Putamen (tissue), 1 donor: ENCODE measurements at places on chromosomes 5 and 9.
A peak's percentile ranks its signal among the peaks of the same experiment; 100 is the strongest.

- no peak for DNase-seq
Measured at GRCh38 chr5:16313761-16314160, 134.2 kb upstream of the MARCHF11 start.

DNA sequence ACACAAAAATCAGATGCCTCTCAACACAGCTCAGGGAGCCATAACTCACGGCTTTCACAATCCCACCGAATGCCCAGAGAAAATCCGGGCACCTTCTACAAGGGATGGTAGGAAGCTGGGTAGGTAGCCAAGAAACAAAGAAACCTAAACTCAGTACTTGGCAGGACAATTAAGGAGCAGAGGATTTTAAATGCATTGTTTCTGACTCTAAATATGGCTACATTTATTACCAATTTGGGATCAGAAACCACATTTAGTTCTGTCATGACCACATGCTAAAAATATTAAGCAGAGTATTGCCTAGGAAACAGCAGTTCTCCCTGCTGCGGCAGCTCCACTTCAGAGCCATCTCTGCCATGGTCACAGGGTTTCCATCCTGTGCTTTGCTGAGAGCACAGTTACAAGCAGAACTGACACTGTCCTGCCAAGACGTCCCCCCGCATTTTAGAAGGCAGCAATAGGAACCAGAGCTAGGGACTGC is 57.5 kb downstream of the SIL1 start:
- no peak for DNase-seq

DNA sequence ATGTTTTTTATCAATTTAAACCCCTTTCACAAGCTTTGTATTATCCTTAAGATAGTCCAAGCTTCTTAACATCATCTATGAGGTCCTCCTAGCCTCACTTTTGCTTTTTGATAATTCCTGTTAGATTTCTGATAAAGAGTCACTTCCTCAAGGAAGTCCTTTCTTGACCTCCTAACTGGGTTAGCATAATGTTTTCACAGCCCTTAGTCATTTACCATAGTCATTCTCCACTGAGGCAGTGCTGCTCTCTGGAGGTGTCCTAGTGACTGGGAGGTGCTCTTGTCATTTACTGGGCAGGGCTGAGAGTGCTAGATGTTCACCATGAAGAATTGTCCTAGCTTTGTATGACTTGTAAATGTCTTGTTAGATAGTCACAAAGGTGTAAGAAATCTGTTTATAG is 26.4 kb downstream of the TNPO1 start:
- DNase-seq, result no peak

DNA sequence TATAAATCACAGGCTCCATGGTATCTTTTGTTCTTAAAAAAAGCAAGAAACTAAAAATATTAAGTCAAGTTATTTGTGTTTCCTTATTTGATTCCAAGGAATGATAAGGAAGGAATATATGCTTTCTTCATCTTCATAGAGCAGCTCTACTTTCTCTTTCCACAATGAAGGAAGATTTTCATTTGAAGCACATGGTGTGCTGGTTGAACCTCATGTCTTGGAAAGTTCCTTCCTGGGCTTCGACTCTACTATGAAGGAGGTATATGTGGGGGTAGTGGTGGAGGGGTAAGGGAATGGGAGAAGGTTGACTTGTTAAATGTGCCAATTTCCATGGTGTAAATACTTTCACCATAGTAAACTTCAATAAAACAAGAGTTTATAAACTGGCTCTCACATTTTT is 698.0 kb downstream of the CETN3 start:
- DNase-seq, result no peak

- DNase-seq, result no peak
Measured at GRCh38 chr5:115831163-115831768, 10.1 kb downstream of the ATG12 start.

- DNase-seq, result no peak
Measured at GRCh38 chr9:117098331-117098730, 316.5 kb downstream of the ASTN2 start.

GRCh38 chr9:32399110-32399815 is 14.8 kb downstream of the ACO1 start:
- no peak for DNase-seq

DNA sequence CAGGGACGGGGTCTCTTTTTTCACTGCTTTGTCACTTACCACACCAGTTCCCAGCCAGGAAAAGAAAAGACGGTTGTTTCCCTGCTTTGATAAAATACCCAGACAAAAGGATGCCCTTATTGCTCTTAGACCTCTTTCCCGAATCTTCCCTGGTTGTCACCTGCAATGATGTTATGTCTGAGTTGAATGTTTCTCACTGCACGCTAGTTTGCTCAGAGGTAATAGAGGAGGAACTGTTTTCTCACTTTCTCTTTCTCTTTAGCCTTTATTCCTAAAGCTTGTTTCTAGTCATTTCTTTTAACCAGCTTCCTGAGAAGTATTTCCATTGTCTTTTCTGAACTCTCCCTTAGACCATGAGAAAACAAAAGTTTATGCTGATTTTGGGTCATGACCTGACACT is 32.9 kb downstream of the ACER2 start:
- no peak for DNase-seq

DNA sequence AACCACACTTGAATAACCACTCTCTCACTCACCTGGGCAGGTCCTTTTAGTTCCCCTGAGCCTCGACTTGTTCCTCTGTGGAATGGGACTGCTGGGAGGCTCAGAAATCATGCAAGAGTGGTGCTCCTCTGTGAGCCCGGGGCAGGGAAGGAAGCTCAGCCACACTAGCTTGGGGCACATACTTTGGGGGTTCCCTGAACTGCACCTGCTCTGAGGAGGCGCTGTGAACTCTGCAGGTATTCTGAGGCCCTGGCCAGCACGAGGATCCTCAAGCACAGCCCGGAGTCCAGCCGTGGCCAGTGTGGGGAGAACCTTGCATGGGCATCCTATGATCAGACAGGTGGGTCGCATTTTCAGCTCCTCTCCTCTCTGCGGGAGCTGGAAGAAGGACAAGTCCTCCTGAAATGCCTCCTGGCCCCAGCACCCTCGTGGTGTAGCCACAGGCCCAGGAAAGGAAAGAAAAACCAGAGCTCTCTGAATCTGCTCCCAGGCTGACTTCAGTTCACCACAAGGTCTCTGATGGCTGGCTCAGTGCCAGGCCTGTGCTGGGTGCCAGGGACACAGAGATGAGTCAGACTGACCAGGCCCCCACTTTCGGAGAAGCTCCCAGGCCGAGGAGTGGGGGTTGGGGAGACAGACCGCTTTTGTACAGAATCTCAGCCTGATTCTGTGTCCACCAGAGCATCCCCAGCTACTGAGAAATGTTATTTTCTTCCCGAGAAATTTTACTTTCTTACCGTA is 11.9 kb downstream of the GLIPR2 start:
- peak; percentile 96 for DNase-seq

GRCh38 chr9:98610711-98611110 is 98.0 kb downstream of the GABBR2 start:
- DNase-seq, result no peak

DNA sequence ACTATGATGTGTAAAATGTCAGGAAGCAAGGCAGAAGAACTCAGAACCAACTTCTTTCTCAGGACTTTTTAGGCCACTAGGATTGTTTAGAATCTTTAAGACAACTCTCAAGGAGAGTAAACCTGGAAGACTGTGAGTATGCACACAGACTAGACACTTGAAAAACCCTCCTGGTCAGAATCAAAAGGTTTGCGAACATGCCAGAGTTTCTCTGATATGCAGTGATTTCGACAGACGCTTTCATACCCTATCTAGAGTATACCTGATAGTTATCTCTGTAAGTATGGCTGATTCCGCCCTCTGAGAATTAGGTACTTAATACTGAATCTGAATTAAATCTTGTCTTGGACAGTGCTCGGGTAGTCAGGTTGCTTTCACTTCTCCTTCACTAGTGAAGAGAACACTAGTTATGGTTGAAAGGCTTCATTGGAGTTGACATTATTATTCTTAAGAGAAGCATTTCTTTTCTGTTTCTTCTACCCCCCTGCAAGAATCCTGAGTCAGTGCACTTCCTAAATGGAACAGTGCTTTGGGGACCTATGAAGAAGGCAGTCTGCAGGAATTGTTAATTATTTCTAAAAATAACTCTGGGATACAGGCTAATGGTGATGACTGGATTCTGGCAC is 158.1 kb downstream of the HACD4 start:
- no peak for DNase-seq

DNA sequence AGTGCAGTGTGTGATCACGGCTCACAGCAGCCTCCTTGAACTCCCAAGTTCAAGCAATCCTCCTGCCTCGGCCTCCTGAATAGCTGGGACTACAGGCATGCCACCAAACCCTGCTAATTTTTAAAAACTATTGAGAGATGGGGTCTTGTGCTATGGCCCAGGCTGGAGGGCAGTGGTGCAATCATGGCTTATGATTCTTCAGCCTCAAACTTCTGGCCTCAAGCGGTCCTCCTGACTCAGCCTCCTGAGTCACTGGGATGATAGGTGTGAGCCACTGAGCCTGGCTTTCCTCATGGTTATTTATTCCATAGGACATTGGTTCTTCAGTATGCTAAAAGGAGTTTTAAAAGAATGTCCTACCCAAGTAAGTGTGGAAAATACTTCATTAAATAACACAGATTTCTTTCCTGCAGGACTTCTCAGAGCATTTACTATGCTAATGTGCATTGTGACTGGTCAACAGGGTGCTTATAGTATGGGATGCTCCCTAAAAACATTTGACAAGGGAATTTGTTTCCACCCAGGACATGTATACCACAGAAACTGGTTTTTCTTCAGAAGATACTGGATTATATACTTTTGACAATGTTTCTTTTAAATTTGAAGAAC is 11.2 kb upstream of the NCS1 start:
- DNase-seq, result no peak

DNA sequence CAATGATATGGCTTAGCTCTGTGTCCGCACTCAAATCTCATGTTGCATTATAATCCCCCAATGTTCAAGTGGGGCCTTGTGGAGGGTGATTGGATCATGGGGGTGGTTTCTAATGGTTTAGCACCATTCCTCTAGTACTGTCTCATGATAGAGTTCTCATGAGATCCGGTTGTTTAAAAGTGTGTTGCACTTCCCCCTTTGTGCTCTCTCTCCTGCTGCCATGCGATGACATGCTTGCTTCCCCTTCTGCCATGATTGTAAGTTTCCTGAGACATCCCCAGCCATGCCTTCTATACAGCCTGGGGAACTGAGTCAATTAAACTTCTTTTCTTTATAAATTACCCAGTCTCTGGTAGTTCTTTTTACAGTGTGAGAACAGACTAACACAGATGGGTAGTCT is 427.1 kb downstream of the CHSY3 start:
- DNase-seq, result no peak

- DNase-seq, result no peak
Measured at GRCh38 chr9:12230708-12231107, 462.5 kb upstream of the TYRP1 start.

- DNase-seq, result no peak
Measured at GRCh38 chr9:98374385-98375051, 119.1 kb upstream of the TBC1D2 start.

- no peak for DNase-seq
Measured at GRCh38 chr9:124475158-124475867, 25.1 kb downstream of the ADGRD2 start.

DNA sequence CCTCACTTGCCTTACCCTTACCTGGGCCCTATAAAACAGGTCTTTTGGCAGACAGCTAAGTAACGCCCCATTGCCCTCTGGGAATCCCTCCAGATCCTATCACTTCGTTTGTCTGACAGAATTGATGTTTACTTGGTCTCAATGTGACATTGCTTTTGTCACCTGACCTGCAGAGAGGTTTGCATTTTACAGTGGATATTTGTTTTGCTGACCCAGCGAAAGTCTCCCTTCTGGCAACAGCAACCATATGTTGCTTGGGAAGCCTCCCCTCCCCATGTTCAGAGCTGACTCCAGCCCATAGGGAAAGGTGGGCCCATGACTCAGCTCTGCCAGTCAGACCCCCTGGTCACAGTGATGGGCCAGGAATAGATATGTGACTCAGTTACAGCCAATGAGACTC is 54.0 kb upstream of the LARP1 start:
- no peak for DNase-seq

GRCh38 chr5:56964173-56964572 is 12.2 kb upstream of the MIER3 start:
- DNase-seq, result no peak

DNA sequence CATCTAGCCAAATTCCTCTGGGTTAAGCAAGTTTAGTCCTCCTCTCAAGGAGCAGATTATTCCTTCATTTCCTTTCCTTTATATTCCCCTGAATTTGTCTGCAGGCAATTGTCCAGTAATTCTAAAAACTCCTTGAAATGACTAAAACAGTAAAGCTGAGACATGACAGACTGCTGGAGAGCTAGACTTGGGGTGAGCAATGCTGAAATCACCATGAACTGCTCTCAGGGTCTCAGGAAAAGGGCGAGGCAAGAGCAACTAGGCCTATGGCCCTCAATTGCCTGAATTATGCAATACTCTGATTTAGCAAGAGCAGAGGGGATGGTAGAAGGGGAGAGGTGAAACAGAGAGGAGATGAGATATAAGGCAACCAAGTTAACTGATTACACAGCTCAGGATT is 172.9 kb upstream of the NREP start:
- no peak for DNase-seq

GRCh38 chr5:37658440-37658839 is 181.4 kb downstream of the GDNF start:
- no peak for DNase-seq

DNA sequence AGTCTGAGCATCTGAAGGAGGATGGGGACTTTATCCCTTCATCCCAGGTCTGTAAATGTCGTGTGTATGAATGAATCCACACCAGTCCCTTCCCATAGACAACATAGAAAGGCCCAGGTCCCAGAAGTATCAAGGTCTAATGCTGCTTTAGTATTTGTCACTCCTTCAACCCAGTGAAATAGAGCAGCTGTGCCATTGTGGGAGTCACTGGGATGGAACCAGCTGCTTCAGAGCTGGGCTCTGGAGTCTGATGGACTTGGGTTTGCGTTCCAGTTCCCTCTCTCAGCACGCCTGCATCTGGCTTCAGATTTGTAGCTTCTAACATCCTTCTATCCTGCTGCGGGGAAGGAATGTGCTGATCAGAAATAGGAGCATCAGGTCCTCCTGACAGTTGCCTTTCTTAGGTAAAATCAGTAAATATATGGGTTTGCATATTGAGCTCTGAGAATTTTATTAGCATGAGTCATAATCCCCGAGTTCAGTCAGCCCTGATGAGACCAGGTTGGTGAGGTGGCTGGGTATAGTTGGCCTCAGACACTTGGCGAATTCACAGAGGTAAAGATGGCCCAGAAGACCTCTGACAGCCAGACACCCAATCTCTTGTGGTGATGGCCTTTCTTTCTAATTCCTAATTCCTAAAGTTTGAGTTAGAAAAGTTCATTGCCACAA is 10.1 kb downstream of the ACO1 start:
- no peak for DNase-seq

GRCh38 chr5:177509381-177509951 is at the start of gene DOK3:
Gene DOK3, minus strand, starts transcription at chr5:177509826. Its CDS starts 286 bp downstream, at chr5:177509540.
- DNase-seq, result no peak

- no peak for DNase-seq
Measured at GRCh38 chr9:116733010-116733641, 46.0 kb downstream of the TRIM32 start.

GRCh38 chr9:138060365-138060764 is 182.8 kb downstream of the CACNA1B start:
- DNase-seq, result no peak

DNA sequence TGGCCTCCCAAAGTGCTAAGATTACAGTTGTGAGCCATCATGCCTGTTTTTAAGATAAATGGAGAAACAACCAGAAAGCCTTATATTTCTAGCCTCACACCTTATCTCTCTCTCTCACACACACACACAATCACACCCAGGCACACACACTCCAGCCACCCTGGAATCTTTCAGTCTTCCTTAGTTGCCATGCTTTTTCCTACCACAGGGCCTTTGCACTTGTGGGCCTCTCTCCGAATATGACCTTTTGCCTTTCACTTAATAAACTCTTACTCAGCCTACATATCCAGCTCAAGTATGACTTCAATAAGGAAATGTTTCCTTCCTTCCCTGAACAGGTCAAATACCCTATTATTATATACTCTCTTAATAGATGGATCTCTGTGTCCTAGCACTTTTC is 290.7 kb downstream of the NFIB start:
- no peak for DNase-seq
